ENCODE measurements at places on chromosomes 2 and 18.

GRCh38 chr2:38064801-38065501 lies 11.0 kb downstream of the CYP1B1 start:
- no peak for DNase-seq

DNA sequence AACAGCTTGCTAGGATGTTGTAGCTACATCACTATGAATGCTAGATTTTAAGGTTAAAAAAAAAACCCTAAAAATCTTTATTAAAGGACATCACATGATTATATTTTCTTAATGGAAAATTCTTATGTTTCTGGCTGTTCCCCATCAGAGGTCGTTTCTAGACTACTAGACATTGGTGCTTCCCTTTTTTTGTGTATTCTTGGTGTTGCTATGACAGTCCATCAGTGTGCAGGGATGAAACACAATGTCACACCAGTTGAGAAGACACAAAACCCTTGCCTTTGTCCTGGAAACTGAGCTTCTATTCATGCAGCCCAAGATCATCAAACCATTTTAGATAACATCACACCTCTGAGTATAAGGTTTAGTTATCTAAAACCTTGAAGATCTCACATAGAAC lies 19.9 kb upstream of the TMEM131 start:
- DNase-seq, result no peak

- no peak for DNase-seq
These were observed 271.0 kb upstream of the CDH20 start for GRCh38 chr18:61062258-61062657.

DNA sequence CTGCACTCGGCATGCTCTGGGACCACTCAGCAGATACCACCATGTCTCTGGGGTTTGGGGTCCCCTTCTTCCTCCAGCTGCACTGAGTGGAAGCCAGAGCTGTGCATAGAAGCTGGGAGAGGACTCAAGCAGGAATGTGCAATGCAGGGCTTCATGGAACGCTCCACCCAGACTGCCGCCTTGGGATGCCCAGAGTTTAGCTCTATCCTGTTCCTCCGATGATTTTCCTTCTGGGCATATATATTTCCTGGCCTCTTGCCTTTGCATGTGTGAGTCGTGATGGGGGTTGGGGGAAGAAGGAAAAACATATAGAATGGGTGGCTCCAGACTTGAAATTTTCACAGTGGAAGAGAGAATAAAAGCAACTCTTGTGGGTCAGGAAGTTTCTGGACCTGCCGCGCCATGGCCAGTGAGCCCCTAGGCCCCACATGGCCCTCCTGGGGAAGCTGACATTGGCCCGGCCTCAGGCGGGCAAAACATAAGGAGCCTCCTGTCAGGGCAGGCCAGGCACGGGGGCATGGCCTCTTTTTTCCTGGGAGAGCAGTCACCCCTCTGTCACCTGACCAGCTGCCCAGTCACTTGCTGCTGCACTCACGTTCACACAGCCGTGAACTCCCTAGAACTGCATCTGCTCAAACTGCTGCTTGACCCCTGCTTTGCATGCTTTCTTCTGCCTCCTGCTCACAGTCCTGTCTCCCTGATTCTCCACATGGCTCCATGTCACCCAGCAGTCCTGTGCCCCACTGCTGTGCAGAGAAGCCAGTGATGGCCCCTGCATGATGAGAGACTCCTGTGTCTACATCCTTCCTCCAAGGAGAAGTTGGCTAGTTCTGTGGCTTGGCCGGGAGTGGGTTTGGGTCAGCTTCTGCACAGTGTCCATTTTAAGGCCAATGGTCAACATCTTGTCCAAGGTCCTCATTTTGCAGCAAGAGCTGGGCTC lies 197.8 kb downstream of the CTIF start:
- DNase-seq, result no peak

DNA sequence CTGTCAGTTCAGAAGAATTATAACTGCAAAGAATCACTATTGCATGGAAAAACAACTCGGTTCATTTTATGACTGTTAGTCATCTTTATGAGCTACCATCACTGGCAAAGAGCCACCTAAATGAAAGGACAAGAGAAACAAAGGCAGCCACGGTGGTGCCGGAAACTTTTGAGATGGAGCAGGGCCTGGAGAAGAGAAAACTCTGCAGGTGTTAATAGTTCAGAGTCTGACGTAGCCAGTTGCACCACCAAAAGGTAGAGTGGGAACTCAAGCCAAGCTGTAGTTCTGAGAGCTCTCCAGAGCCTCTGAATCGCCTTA lies 110.9 kb downstream of the FTCDNL1 start:
- DNase-seq, result no peak

DNA sequence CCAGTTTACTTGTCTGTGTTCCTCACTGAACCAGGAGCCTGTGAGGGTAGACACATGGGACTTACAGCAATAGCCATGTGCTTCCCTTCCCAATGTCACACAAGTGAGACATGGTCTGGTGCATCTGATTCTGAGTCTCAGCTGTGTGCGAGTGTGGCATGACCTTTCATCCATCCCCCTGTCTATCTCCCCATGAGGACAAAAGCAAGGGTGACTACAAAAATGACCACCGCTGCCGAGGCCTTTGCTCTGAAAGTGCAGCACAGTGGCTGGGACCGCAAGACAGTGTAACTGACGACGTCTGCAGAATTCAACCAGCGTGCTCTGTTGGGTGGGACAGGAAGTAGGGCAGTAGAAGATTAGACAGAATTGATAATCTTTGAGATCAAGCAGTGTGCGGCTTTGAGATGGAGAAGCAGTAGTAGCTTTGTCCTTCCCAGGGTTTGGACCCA lies 50.5 kb downstream of the RAB31 start:
- DNase-seq, result no peak

DNA sequence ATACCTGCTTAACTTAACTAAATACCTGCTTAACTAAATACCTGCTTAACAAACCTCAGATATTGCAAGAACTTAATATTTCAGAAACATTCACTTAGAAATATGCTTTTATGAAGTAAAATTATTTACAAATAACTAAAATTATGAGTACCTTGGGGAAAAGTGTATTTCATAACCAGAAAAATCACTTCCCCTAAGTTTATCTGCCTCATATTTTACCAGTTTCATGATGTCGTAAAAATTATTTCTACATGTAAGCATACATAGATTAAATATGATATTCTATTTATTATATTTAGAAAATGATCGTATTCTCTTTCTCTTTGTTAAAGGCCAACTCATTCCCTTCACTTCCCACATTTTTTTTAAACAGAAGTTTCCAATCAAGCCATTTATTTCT lies 41.5 kb upstream of the DSC1 start:
- DNase-seq, result no peak

DNA sequence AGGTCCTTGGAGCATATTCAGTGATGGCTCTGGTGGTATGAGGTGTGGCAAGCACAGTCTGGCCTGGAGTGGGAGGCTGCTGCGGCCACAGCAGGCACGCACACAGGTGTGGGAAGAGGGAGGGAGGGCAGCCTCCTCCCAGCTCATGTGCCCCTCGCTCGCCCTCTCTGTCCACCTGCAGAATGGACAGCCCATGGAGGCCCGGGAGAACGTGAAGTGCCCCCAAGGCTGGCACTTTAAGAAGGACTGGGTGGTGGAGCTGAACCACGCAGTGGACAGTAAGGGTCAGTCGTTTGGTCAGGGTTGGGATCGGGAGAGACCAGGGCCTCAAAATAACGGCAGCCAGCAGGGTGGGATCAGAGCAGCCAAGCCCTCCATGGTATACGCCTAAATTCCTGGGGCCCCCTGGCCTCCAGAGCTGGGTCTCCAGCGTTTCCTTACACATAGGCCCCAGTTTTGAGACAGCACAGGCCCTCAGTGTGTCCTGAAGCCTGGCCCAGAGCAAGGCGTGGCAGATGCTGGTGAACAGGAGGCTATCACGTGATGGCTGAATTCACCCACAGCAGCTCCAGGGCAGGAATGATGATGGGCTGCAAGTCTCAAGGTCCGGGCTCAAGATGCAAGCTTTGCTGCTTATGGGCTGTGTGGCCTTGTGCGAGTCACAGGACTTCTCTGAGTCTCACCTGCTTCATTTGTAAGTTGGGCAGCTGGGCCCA lies 47.9 kb downstream of the FER1L5 start:
- no peak for DNase-seq

DNA sequence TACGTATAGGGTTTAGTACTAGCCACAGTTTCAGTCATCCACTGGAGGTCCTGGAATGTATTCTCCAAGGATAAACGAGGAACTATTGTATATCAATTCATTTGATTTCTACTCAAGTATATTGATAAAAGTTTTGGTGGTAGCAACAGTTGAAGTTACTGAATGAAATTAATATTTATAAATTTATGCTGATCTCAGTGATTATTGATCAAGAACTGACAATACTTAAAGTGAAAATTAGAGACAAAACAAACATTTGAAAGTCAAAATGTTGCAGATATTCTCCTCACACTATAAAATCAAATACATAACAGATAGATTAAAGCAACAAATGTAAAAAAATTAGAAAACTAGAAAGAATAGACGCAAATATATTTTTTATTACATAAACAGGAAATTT lies 150.9 kb upstream of the SLC35G4 start:
- DNase-seq, result no peak

- DNase-seq, result no peak
These were observed 48.2 kb upstream of the TUBA3E start for GRCh38 chr2:130246430-130246829.

DNA sequence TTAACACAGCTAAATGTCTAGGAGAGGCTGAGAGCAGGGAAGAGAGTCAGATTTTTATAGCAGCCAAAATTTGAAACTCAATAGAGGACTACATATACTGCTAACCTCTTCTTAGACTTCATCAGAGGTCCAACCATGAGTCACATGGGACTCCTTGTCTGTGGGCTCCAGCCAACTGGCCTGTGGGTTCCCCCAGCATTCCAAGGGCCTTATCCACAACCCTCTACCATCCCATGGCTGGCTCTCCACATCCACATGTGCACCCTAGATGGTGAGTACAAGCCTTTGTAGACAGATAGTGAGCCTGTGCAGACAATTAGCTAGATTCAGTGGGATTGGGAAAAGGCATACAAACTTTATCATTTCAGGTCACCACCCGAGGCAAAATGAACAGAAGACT lies 901.9 kb upstream of the ZEB2 start:
- DNase-seq, result no peak

- DNase-seq, result no peak
These were observed 5.4 kb upstream of the TANC1 start for GRCh38 chr2:158963071-158963470.

DNA sequence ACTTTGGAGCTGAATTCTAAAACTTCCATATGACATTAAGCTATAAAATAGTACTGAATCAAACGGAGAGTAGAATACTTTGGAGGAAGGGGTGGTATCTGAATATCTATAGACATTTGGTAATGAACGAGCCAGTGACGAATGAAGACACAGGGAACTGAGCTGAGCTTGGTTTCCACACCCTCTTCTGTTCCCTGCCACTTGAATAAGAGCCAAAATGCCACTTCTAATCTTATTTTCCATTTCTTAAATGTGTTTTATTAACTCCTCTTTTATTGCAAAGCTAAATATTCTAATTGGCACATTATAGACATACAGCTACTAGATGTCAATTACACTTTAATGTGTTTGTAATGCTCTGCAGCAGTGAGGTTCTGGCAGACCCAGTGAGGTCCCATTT lies 76.1 kb downstream of the AFF3 start:
- no peak for DNase-seq

- DNase-seq, result no peak
These were observed 287.0 kb upstream of the CCDC68 start for GRCh38 chr18:55246278-55246677.

DNA sequence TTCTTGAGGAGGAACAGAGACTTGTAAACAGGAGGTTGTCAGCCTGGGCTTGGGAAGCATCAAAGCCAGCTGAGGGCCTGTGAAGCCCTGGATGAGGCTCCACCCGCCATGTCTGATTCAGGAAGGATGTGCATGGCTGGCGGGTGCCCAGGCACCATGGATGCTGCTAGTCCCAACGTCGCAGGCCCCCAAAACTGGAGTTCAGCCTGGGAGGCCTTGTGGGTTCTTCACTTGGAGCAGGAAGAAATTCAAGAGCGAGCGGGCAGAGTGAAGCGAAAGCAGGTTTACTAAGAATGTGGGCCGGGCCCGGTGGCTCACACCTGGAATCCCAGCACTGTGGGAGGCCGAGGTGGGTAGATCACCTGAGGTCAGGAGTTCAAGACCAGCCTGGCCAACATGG lies 12.1 kb upstream of the PXDN start:
- no peak for DNase-seq

- DNase-seq, result no peak
These were observed 39.5 kb downstream of the NIFK start for GRCh38 chr2:121697108-121697631.

- no peak for DNase-seq
These were observed 70.0 kb downstream of the CRACDL start for GRCh38 chr2:98866033-98866432.

DNA sequence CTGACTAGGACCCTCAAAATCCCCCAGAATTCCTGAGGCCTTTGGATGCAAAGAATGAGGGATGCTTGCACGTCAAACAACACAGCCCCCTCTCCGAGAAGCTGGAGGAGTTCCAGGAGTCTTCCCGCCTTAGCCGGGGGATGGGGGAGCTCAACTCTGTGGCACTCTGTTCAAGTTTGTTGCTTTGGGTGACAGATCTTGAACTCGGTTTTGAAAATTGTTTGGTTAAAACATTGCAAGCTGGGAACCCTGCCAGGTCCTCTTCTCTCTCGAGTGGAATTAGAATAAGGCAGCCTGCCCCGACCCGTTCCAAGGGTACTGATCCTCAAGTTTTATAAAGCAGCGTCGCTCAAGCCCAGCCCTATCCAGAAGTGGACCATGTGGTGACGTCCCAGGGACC lies 244.1 kb downstream of the LOXHD1 start:
- DNase-seq, result no peak

- no peak for DNase-seq
These were observed 19.1 kb upstream of the ITGA6 start for GRCh38 chr2:172408143-172408766.

DNA sequence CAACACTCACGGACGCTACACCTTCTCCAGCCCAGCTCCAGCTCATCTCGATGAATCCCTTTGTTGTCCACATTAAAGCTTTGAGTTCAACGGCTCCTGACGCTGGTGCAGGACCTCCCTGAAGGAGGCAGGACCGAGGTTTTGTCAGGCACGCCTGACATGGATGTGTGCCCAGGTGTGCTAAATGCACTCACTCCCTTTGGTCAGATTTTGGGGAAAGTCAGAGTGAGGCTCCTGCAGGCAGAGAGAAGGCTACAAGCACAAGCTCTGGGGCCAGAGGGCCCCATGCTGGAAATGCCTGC lies 78.6 kb downstream of the NDUFA10 start:
- DNase-seq, result no peak

DNA sequence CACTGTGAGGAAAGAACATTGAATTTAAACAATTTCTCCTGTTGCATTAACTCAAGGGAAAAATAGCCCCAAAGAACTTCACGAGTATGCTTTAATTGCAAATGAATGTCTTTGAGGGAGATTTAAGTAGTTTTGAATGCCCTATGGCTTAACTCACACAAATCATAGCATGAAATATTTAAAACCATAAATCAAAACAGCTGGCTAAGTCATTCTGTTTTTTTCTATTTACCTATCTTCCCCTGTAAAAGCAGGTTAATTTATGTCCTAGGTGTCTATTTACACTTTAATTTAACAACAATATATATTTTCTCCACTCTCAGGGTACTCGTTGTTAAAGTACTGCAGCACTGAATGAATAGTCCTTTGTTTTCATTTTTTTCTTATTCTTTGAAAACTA lies 118.8 kb upstream of the PIEZO2 start:
- DNase-seq, result no peak

Measured in stimulated activated CD8-positive, alpha-beta memory T cell treated with anti-CD3 and anti-CD28 coated beads, Interleukin-7, amount 100 ng/mL, for 1 hour (primary cell).